ENCODE measurements at places on chromosomes 3 and 15.

DNA sequence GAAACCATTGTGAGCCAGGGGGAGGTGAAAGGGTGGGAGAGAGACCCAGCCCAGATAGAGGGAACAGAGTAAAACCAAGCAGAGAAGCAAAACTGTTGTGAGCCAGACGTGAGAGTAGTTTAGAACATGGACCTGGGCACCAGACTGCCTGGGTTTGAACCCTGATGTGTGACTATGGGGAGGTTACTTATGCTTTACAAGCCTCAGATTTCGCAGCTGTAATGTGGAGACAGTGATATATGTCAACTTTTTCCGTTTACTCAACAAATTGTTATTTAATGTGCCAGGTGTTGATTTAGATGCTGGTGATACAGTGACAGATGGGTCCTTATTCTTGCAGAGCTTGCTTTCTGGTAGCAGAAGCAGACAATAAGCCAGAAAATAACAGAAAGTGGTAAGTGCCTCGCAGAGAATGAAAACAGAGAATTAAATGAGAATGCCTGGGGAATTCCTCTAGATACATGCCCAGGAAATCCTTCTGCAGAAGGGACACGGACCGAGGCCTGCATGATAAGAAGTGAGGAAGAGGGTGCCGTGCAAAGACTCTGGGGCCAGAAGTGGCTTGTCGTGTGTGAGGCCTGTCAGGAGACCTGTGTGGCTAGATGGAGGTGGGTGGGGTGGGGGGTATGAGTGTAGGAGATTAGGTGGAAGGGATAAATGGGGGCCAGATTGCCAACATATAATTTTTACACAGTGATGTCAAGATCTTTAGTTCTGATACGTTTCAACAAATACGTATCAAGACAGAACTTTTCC lies 15.0 kb downstream of the KAT2B start:
- DNase-seq, result no peak

- DNase-seq, result no peak
These were observed 723.0 kb upstream of the BCHE start for GRCh38 chr3:166560253-166560652.

GRCh38 chr3:144085964-144086363 lies 114.3 kb downstream of the DIPK2A start:
- no peak for DNase-seq

DNA sequence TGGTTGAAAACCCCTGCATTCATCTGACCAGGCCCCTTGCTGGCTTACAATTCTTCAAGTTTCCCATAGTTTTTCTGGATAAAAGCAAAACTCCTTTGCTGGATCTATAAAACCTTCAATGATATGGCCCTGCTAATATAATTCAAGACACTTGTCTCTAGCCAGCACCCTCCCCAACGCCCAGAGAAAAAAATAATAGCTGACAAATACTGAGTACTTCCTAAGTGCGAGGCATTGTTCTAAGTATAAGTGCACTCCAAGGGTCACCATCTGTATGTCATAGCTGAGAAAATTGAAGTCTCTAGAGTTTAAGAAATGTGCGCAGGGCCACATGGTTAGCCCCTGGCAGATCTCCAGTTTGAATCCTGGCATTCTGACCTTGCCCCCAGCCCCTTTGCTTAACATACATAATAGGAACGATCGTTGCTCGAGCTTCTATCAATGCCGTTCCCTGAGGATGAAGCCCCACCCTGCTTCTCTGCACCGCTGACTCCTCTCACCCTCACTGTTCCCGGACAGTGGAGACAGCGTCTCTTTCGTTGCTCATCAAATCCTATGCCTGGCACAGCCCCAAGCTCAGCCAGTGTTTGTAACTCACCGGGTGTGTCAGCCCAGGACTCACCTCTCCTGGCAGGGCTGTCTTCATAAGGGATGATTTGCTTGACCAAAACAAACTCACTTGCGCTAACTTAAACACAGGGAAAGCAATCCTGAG lies 377.1 kb upstream of the PROK2 start:
- no peak for DNase-seq

DNA sequence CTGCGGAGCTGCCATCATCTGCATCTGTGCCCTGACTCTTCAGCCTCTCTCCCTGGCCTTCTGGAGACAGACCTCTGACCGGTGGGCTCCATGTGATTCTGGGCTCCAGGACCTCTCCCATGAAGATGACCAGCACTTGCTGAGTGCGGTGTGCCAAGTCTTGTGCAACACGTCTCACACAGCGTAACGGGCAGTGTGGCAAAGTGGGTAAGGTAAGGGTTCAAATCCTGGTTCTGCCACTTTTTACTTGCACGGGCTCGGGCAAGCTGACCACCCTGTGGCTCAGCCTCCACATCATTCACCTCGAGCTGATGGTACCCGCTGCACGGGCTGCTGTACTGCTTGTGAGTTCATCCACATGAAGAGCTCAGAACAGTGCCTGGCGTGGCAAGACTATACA lies 6.5 kb upstream of the SYNM start:
- no peak for DNase-seq

GRCh38 chr3:128076483-128077201 lies 24.4 kb downstream of the SEC61A1 start:
- peak; percentile 16 for DNase-seq

GRCh38 chr15:35691891-35692867 lies 146.2 kb upstream of the DPH6 start:
- no peak for DNase-seq

DNA sequence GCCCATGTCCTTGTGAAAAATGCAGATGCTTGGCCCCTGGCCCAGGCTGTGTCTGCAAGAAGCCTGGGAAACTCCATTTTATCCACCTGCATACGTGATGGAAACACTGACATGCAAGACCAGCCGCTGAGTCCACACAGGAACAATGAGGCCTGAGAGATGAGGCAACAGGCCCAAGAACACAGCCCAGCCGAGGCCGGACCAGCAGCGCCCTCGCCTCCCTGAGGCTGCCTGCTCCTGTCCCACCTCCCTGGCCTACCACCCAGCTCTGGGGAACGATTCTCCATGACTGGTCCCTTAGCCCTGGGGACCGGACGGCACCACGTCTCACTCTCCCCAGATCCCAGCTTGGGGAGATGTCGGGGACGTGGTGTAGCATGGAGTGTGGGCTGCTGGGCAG lies 47.5 kb downstream of the HMCES start:
- no peak for DNase-seq

- DNase-seq, result no peak
These were observed 11.6 kb downstream of the PLA1A start for GRCh38 chr3:119609301-119609700.

DNA sequence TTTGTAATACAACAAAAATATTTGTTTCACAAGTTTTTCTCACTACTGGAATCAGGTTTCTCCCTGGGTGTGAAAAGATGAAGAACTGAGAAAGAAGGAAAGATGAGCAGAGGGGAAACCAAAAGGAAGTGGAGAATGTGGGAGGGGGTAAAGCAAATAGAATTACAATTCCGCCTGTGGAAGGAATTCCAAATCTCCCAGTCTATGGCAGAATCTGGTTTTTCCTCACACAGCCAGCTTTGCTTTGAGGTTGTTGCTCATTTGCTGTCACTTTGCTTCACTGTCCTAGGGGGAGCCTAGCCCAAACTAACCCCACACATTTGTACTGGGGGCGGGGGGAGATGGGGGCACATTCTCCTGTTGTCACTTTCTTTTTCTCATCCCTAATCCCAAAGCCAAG lies 43.9 kb downstream of the RPL22L1 start:
- DNase-seq, result no peak

GRCh38 chr15:69951256-69951897 lies 146.3 kb downstream of the TLE3 start:
- DNase-seq, result no peak

GRCh38 chr3:194640829-194641228 lies 7.6 kb upstream of the TMEM44 start:
- DNase-seq, result peak; percentile 66

DNA sequence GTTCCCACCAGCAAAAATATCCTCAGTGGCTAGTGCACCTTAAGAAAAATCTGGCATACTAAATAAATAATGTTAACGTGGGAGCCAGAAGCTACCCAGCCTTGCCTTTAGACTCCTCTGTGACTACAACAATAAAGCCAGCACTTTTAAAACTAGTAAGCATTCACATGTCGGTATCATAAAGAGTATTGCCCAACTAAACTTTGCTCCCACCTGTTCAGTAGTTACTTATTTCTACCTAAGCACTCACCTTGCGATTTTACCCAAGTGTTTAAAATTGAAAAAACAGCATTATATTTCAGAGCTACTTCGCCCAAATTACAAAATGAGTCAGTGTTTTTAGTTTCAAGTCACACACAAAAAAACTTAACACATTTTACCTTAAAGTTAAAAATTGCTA lies 12.8 kb downstream of the ALDH1L1 start:
- no peak for DNase-seq

DNA sequence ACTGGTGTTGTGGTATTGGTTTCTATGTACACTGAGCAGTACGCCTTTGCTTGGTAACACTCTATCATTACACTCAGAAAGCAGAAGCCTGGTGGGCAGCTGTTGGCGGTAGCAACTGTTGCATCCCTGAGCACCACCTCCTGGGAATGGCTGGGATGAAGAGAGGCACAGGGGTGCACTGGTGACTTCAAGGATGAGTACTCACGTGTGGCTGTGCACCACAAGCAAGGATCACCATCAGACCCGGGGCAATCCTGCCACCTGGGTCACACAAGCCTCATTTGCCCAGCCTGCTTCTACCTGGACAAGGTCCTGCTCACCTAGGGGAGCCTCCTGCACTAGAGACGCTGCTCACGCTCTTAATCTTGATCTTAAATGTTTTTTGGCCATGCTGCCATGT lies 336.4 kb downstream of the SI start:
- no peak for DNase-seq

Data from naive thymus-derived CD8-positive, alpha-beta T cell (primary cell).